ENCODE measurements at places on chromosomes 16 and 17. TPM values are rescaled to one million over a fixed set of nuclear protein-coding genes. Genes with fewer than 3 reads are reported as not detected.

DNA sequence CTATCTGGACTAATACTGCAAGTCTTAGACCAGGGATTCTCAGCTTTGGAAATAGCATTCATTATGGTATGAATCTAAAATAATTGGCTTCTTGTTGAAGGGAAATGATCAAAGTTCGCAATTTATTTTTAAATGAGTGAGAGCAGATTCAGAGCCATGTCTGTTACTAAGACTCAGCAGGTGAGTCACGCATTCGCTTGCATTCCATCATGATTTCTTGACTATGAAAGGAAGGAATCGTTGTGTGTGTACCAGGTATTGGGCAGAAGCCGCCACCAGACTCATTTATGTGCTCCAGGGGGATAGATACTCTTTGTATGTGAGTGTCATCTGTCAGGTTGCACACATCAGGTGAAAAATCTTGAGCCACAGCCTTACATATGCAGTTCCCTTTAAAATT lies 10.8 kb downstream of the GSG1L2 start:
- no peak overlapping the region for H3K4me3 ChIP-seq
- no peaks in the 10 kb centered on the region for H3K27me3 ChIP-seq
- no peak overlapping the region for H3K27ac ChIP-seq
- H3K4me1 ChIP-seq, result no peaks in the 10 kb centered on the region

- H3K4me1 ChIP-seq, result peaks cover 41% of the 10 kb centered on the region
- DNase-seq, result no peak
- no peak overlapping the region for H3K4me3 ChIP-seq
- H3K27me3 ChIP-seq, result no peaks in the 10 kb centered on the region
These were observed 15.1 kb upstream of the ZFHX3 start for GRCh38 chr16:73062743-73063733.

DNA sequence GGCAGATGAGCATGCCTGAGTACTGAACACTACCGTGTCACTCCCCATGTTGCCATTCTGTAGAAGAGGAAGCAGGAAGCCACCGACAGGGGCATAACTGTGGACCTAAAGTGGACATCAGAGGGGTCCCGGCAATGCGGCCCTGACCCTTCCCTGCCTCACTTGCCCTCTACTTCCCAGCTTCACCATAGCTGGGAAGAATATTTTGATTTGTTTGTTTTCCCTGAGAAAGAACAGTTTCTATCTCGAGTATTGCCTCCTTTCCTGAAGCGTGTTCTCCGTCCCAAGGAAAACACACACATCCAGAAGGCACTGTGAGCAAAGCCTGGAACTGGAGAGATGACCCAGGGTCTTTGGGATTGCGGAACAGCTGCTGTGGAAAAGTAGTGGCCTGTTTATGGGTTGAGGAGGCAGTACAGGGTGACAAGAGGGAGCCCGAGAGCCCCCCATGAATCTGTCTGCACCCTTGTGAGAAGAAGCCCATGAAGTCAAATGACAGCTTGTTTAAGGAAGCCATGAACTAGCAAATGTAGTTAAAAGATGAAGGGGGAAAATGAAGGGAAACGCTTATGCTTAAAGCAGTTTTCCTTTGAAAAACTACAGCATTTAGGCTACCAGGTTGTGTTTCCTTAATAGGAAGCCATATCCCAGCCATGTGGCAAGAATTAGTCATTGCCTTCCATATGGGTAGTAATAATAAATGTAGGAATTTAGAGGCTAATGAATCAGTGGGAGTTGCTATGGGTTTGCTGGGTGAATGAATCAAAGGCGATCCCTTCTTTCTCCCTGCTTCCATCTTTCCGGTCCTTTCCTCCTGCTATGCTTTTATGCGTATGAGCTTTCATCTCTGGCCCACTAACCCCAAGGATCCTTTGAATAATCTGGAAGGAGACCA lies 90.0 kb upstream of the TBX2 start:
- no peaks in the 10 kb centered on the region for H3K36me3 ChIP-seq
- H3K27me3 ChIP-seq, result no peaks in the 10 kb centered on the region
- H3K4me1 ChIP-seq, result peaks cover 33% of the 10 kb centered on the region
- H3K4me3 ChIP-seq, result no peak overlapping the region

- no peak overlapping the region for H3K4me3 ChIP-seq
- peaks cover 98% of the 10 kb centered on the region for H3K4me1 ChIP-seq
- H3K36me3 ChIP-seq, result no peaks in the 10 kb centered on the region
- H3K27me3 ChIP-seq, result no peaks in the 10 kb centered on the region
- H3K27ac ChIP-seq, result no peak overlapping the region
- DNase-seq, result no peak
These were observed 9.7 kb downstream of the CCR7 start for GRCh38 chr17:40555296-40556190.

DNA sequence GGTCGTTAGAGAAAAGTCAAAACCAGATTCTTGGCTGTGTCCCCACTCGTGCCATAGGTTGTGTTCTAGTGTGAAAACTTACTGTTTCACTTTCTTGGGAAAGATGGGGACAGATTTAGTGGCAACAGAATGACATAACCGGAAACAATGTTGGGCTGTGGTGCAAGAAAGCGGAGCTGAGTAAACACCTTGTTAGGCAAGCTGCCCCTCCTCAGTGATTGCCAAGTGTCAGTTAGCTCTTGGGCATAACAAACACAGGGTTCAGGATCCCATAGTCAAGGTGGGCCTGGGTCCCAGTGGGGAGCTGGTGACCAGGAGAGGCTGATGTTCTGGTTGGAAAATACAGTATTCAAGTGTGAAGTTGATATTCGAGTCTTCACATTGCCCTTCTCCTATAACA lies 15.4 kb downstream of the UBN1 start:
- H3K4me3 ChIP-seq, result no peak overlapping the region
- no peaks in the 10 kb centered on the region for H3K27me3 ChIP-seq
- no peak for DNase-seq
- peaks cover 38% of the 10 kb centered on the region for H3K36me3 ChIP-seq
- H3K4me1 ChIP-seq, result peaks cover 5% of the 10 kb centered on the region
- no peak overlapping the region for H3K27ac ChIP-seq

- no peaks in the 10 kb centered on the region for H3K27me3 ChIP-seq
- H3K27ac ChIP-seq, result no peak overlapping the region
- no peak for DNase-seq
- H3K4me3 ChIP-seq, result no peak overlapping the region
- H3K36me3 ChIP-seq, result no peaks in the 10 kb centered on the region
- peaks cover 21% of the 10 kb centered on the region for H3K4me1 ChIP-seq
These were observed 2.3 kb downstream of the PHAF1 start for GRCh38 chr16:67111951-67112444.

GRCh38 chr16:27708651-27709050 lies 158.7 kb downstream of the KATNIP start:
- H3K27me3 ChIP-seq, result no peaks in the 10 kb centered on the region
- no peak overlapping the region for H3K27ac ChIP-seq
- no peak for DNase-seq
- H3K4me1 ChIP-seq, result peaks cover 3% of the 10 kb centered on the region

DNA sequence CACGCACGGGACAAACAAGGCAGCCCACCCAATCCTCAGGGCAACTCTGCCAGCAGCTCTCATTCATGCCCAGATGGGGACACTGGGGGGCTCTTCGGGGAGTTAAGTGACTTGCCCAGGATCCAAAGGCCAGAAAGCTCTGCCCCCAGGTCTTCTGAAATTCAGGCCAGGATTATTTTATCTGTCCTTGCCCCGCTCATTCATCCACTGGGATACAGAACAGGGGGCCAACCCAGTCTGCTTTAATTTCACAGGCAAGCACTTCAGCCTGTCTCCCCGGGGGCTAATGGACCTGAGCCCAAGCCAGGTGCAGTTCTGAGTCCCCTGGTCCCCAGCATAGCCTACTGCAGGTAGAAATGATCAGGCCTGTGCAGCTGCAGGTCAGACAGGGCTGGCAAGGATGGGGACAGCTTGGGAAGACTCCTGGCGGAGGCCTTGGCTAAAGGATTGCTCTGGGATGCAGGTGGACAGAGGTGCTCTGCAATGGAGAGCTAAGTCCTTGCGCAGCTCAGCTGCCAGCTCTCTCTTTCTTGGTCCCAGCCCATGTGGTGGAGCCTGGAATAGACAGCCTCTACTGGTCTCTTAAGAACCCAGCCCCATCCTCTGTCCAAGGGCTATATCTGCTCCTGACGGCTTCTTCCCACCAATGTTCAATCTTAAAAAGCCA lies 766 bp upstream of the B3GNT9 start:
- no peak for DNase-seq
- peaks cover 43% of the 10 kb centered on the region for H3K4me1 ChIP-seq
- no peaks in the 10 kb centered on the region for H3K27me3 ChIP-seq
- peak overlapping the region; percentile 85 for H3K27ac ChIP-seq

DNA sequence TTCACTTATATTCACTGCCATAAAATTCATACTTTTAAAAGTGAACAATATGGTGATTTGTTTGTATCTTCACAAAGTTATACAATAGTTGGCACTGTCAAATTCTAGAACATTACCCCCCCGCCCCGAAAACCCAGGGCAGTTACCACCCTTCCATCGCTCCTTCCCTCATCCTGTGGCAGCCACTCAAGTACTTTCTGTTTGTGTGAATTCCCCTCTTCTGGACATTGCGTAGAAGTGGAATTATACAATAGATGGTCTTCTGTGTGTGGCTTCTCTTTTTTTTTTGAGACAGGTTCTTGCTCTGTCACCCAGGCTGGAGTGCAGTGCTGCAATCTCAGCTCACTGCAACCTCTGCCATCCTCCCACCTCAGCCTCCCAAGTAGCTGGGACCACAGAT lies 58.6 kb downstream of the SPECC1 start:
- H3K36me3 ChIP-seq, result no peaks in the 10 kb centered on the region
- DNase-seq, result no peak
- peaks cover 30% of the 10 kb centered on the region for H3K4me1 ChIP-seq
- H3K27me3 ChIP-seq, result no peaks in the 10 kb centered on the region
- no peak overlapping the region for H3K27ac ChIP-seq

DNA sequence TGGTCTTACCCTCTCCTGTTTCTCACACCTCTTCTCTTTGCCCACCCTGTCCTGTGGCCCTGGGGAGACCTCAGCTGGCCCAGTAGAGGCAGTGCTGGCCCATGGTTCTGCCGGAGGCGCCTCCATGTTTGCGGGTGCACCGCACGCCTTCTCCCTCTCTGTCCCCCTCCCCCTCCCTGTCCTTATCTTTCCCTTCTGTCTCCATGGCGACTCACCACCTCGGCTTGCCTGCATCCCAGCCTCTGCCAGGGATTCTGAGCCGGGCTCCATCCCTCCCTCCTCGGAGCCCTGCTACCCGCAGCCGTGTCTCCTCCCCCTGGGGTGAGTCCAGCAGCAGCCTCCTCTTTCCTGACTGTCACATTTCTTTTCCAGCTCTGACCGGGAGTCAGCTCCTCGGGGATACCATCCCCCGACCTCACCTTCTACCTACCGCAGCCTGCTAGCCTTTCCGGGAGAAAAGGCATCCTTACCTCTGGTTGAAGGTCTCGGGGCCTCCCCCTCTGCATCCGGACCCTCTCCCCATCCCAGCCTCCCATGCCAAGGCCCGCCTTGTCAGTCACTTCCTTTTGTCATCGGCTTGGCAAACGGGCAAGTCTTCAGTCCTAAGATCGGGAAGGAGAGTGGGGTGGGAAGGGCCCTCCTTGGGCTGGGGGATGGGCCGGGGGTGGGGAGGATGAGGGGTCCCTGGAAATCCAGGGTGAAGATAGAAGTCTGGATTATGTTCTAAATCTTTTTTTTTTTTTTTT lies at the start of gene RNF112:
TSS of gene RNF112 (plus strand) at position 358 of the 746 bp plus-strand sequence. CDS start at position 535, 177 bp downstream.
- no peaks in the 10 kb centered on the region for H3K4me1 ChIP-seq
- H3K36me3 ChIP-seq, result no peaks in the 10 kb centered on the region
- no peaks in the 10 kb centered on the region for H3K27me3 ChIP-seq
- DNase-seq, result no peak

DNA sequence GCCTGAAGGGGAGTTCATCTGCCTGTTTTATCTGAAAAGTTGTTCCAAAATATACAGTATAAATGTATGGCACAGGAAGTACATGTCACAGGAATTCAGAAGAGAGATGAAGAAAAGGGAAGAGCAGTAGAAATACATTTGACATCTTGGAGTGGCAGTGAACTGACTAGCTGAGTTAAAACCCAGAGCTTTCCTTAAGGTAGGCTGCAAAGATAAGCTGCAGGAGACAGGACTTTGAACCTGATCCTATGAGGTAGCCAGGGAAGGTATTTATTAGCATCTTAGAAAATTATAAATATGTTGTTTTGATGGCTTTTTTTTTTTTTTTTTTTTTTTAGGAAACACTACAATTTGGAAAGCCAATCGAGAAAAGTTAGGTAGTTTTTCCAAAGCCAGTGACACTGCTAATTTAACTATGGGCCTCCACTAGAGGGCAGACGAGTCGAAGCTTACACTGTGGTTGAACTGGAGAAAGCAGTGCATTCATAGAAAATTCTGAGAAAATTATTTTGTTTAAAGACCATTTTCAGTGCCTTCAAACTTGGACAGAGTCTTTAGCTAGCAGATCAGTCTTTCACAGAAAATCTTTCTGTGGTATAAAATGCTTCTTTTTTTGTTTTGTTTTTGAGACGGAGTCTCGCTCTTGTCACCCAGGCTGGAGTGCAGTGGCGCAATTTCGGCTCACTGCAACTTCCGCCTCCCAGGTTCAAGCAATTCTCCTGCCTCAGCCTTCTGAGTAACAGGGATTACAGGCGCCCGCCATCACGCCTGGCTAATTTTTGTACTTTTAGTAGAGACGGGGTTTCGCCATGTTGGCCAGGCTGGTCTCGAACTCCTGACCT lies 122.3 kb downstream of the SSH2 start:
- DNase-seq, result peak; percentile 65
- no peaks in the 10 kb centered on the region for H3K4me1 ChIP-seq
- no peaks in the 10 kb centered on the region for H3K27me3 ChIP-seq
- no peaks in the 10 kb centered on the region for H3K36me3 ChIP-seq
- H3K27ac ChIP-seq, result no peak overlapping the region

DNA sequence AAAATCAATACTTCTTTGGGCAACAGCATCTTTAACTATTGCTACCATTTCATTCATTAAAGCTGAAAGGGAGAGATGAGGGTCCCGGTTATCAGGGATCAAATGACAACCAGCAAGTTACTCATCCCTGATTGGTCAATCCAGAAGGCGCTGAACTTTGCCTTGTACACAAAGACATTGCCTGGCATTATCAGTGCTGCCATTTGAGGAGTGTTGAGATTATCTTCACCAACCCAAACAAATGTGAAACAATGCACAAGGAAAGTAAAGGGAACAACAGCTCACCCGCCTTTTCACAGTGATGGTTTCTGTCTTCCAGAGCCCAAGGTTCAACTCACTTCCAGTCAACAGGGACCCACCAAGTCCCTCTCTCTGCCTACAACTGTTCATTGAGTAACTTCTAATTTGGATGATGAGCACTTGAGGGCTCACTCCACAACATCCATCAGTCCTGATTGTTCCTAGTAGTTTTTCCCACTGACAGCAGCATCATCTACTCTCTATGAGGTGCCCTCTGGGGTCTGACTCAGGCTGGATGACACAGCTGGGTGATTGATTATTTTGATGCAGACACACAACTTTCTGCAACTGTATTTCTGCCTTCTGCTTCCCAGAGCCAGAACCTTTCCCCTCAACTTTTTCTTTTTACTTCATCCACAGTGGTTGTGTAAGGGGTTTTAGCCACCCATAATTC lies 32.0 kb downstream of the LYRM9 start:
- H3K27ac ChIP-seq, result no peak overlapping the region
- H3K36me3 ChIP-seq, result no peaks in the 10 kb centered on the region
- no peak for DNase-seq
- no peaks in the 10 kb centered on the region for H3K27me3 ChIP-seq
- no peak overlapping the region for H3K4me3 ChIP-seq

The SCARF1 gene
- total RNA-seq, result 52.0 TPM

The TEX14 gene
- 0.15 TPM for total RNA-seq

The PLXDC1 gene
- total RNA-seq, result 13.4 TPM

The RASD1 gene
- total RNA-seq, result 149 TPM

The CACNG3 gene
- total RNA-seq, result not detected

Measured in thyroid gland (tissue), 4 donors.